ENCODE measurements at places on chromosomes 7 and 10. TPM values are rescaled to one million over a fixed set of nuclear protein-coding genes. Genes with fewer than 3 reads are reported as not detected.
A peak's percentile ranks its signal among the peaks of the same experiment; 100 is the strongest.

- no peaks in the 10 kb centered on the region for H3K27me3 ChIP-seq
- H3K4me1 ChIP-seq = peaks cover 51% of the 10 kb centered on the region
- H3K27ac ChIP-seq = no peak overlapping the region
- no peak overlapping the region for H3K4me3 ChIP-seq
- no peak for DNase-seq
Measured at GRCh38 chr10:50469288-50469687, 154.5 kb downstream of the SGMS1 start.

GRCh38 chr10:27741173-27742091 is 4.2 kb downstream of the MKX start:
- H3K4me1 ChIP-seq = peaks cover 36% of the 10 kb centered on the region
- H3K4me3 ChIP-seq = peak overlapping the region; percentile 71
- H3K27ac ChIP-seq = no peak overlapping the region

DNA sequence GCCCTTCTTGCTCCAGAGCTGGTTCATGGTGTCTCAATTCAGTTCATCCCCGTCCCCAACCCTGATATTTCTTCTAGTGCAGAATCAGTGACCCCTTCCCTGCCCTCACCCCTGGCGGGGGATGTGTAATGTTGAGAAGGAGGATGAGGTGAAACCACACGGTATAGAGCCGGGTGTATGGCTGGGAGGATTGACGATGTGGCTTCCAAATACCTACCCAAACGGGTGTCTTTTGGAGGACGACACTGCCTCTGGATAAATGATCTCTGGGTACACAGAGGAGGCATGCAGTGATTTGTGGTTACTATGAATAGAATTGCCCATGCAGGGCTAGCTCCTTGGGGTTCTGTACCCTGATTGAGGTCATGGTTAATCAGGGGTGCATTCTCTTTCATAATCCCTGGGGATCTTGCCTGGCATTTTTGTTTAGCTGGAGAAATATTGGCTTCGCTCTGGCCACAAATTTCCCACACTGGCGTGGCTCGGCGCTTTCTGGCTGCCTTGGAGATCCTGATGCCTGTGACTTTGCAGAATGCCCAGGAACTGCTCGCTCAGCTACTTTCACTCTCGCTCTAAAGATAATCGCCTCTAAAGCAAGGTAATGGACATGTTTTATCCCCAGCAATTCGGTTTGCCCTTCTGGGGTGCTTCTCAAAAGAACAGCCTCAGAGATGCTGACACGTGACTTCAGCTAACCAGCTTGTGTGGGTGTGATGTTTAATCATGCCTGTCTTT is 89.2 kb downstream of the RBM20 start:
- peak overlapping the region; percentile 65 for H3K27ac ChIP-seq
- H3K36me3 ChIP-seq = no peaks in the 10 kb centered on the region
- H3K4me3 ChIP-seq = no peak overlapping the region
- no peaks in the 10 kb centered on the region for H3K27me3 ChIP-seq
- H3K4me1 ChIP-seq = peaks cover 39% of the 10 kb centered on the region

DNA sequence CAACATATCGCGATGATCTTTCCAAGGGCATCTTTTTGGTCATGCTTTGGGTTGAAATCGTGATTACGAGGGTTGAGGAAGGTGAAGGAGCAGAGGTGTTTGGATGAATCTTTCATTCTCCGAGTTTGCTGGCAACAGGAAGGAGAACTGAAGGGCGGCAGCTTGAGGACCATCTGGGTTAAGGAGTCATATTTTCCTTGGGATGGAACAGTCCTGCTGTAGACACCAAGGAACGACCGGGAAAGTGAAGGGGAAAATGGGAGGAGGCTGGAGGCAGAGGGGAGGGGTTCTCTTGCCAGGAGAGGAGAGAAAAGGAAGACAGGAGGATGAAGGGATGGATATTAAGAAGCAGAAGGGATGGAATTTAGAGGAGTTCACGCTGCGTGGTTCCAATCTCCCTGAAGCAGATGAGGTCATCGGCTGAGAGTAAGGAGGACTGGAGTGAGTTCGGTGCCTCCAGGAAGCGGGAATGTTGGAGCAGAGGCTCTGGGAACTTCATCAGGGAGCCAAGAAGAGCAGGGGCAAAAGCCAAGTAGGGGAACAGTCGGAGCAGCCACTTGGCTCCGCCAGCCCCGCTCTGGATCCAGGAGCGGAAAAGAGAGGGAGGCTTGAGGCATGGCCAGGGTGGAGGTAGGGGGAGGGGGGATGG is 116.6 kb upstream of the GALNT17 start:
- no peaks in the 10 kb centered on the region for H3K36me3 ChIP-seq
- peak; percentile 24 for DNase-seq
- no peak overlapping the region for H3K27ac ChIP-seq

ACBD7 gene
- not detected for total RNA-seq

DNA sequence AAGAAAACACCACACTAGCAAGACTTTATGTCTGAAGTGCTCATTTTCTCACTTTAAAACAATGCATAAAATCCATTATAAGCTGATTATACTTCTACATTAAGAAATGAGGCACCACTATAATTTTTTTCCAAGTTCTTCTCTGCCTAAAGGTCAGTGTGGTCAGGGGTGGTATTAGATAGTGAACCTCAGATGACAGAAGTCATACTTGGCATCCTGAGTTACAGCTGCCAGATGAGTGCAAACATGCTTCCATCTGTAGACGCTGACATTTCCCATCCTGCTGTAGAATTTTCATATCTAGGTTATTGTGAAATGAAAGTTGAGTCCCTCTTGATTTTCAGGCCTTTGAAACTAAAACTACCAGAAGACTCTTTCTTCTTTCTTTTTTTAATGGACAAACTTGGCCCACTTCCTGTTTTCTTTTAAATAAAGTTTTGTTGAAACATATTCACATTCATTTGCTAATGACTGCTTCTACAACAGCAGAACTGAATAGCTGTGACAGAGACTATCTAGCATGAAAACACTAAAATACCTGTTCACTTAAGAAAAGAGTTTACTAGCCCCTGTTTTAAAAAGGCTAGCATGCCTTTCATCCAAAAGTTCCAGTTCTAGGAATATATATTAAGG is 900.8 kb downstream of the XPNPEP1 start:
- DNase-seq = no peak
- no peaks in the 10 kb centered on the region for H3K27me3 ChIP-seq
- no peak overlapping the region for H3K27ac ChIP-seq
- H3K4me3 ChIP-seq = no peak overlapping the region
- no peaks in the 10 kb centered on the region for H3K4me1 ChIP-seq

CYP17A1 gene
- not detected for total RNA-seq

- no peaks in the 10 kb centered on the region for H3K36me3 ChIP-seq
- H3K4me3 ChIP-seq = no peak overlapping the region
- DNase-seq = no peak
- H3K27ac ChIP-seq = no peak overlapping the region
- no peaks in the 10 kb centered on the region for H3K27me3 ChIP-seq
Measured at GRCh38 chr7:30143748-30144251, 9.0 kb downstream of the MTURN start.
